ENCODE measurements at places on chromosomes 16 and 17.

DNA sequence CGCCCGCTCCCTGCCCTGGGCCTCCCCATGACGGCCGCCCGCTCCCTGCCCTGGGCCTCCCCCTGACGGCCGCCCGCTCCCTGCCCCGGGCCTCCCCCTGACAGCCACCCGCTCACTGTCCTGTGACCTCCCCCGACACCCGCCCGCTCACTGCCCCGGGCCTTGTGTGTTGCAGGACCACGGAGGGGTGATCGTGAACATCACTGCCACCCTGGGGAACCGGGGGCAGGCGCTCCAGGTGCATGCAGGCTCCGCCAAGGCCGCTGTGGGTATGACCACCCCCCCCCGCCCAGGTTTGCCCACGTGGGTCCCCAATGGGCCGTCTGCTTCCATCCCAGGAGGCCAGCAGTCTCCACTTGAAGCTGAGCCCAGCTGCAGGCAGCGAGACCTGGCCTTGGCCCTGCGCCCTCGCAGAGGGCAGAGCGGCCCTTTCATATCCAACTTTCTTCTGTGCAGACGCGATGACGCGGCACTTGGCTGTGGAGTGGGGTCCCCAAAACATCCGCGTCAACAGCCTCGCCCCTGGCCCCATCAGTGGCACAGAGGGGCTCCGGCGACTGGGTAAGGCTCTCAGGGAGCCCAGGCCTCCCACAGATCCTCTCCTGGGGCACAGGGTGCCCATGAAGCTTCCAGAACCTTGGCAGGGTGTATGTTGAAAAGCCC lies 9.0 kb downstream of the DECR2 start:
- DNase-seq, result no peak

DNA sequence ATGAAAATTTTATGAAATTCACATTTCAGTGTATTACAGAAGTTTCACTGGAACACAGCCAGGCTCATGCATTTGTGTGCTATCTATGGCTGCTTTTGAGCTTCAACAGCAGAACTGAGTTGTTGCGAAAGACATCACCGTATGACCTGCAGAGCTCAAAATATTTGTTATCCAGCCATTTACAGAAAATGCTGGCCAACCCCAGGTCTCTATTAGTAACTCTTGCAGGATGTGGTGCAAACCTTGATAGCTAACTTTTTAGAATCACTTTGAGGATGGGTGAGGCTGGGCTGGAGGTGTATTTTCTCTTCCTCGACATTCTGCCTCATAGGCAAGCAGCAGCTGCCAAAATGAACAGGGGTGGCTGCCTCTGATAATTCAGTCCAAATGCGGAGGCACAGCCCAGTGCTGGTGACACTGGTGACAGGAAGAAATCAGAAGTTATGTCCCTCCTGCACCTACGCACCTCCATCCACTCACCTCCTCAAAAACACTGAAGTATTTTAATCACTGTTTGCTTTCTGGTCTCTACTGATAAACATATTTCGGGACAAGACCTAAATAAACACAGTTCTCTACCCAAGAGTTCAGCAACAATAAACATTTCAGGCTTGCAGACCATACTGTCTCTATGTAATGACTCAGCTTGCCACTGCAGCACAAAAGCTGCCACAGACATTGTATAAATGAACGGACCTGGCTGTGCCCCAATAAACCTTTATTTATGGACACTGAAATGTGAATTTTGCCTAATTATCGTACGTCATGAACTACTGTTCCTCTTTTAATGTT lies 28.5 kb downstream of the ARHGAP17 start:
- DNase-seq, result no peak

GRCh38 chr17:70483624-70484023 lies 314.3 kb downstream of the KCNJ2 start:
- no peak for DNase-seq

DNA sequence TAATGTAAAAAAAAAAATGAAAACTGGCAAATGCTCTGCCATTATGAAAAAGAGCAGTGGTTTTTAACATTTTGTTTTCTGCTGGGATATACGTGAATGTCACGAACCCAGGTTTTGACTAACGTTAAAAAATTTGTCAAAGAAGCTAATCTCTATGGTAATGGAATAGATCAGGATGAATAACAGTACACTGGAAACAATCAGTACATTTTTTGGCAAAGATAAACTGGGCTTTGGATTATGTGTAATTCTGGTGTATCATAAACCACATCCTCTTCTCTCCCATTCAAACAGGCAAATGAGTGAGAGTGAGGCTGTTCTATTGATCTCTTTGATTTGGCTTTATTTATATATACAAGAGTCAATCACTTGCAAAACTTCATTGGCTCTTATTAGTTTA lies 207.0 kb upstream of the IRX3 start:
- DNase-seq, result no peak

- no peak for DNase-seq
Observed at GRCh38 chr17:20074001-20074400, 64.8 kb downstream of the SPECC1 start.

DNA sequence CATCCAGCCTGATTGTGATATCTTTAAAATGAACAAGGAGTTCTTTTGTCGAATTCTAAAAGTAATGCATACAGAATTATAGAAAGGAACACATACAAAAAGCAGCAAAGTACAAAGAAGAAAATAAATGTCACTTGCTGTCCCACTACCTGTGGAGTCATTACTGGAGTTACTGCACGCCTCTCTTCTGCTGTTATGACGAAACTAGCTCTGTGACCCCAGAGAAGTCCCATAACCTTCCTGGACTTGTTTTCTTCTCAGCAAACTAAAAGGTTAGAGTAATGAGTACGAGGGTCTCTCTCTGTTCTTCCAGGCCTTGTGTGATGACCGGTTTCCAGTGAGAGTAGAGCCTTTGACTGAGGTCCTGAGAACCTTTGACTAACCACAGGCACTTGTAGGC lies 26.9 kb downstream of the BANP start:
- DNase-seq, result no peak

- no peak for DNase-seq
Observed at GRCh38 chr16:73113336-73113735, 65.4 kb upstream of the ZFHX3 start.

GRCh38 chr16:22206842-22207714 lies 1.0 kb downstream of the EEF2K start:
- DNase-seq, result peak; percentile 32

DNA sequence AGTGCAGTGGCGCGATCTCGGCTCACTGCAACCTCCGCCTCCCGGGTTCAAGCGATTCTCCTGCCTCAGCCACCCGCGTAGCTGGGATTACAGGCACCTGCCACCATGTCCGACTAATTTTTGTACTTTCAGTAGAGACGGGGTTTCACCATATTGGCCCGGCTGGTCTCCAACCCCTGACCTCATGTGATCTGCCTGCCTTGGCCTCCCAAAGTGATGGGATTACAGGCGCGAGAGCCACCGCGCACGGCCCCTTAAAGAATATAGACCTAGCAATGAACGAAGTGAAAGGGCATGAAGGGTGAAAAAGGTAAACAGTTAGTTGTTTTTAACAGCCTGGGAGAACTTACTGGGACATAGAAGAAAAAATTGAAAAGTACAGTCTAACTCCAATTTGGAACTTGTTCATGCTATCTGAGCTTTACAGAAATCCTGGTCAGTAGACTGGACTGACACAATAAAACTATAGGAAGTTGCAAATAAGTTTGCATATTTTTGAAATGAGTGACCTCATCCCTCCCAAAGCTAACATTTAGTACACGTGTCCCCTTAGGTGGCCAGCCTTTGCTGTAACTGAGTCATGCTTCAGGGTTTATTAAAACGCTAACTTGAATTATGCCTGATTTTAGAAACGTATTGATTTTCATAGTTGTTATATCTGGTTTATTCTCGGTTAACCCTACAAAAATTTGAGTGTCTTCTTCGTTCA lies 1.8 kb downstream of the COG1 start:
- no peak for DNase-seq

DNA sequence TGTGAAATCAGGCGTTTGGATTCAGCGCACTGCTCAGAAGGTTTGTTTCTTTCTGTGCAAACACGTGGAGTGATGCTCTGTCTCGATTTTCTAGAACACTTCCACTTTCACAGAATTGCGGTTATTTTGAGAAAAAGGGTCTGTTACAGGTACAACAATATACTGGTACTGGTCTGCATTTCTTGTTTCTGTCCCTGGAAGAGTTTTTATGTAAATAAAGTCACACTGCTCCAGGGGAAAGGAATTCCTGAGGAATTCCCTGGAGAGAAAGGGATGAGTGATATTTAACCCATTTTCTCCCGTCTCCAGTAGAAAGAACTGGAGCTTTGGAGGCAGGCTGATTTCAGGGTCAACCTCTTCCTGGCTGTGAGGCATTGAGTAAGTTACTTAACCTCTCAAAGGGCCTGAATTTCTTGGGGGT lies 16.2 kb upstream of the RMI2 start:
- DNase-seq, result no peak

DNA sequence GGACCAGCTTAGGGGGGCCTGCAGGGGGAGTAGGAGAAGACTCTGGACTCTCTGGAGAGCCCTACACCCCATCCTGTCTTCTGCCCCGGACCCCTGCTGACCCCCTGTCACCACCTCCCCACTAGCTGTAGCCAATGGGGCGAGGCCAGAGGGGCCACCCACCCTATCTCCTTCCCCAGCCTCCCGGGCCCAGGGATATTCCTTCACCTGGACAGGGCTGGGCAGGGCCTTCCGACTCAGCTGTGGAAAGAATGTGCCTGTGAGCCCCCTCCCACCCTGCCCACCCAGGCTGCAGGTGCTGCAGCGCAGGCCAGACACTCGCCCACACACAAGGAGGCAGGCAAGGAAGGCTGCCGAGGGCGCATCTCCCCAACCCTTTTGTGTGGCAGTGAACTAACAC lies 23.0 kb downstream of the TSPOAP1 start:
- DNase-seq, result no peak

DNA sequence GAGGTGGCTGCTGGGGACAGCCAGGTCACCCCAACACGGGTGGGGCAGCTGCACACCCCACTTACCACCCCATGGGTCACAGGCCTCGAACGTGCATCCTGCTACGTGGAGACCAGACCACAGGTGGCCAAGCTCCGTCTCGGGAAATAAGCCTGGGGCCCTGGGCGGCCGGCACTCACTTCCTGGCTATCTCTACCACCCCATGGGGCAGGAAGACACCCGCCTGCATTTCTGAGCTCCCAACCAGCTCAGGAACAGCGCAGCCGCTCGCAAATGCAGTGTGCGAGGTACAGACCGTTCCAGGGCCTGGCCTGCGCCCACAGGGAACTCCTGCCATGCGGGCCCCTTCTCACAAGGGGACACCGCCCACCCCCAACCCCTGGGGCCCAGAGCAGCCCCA lies 4.9 kb upstream of the GNG13 start:
- no peak for DNase-seq

DNA sequence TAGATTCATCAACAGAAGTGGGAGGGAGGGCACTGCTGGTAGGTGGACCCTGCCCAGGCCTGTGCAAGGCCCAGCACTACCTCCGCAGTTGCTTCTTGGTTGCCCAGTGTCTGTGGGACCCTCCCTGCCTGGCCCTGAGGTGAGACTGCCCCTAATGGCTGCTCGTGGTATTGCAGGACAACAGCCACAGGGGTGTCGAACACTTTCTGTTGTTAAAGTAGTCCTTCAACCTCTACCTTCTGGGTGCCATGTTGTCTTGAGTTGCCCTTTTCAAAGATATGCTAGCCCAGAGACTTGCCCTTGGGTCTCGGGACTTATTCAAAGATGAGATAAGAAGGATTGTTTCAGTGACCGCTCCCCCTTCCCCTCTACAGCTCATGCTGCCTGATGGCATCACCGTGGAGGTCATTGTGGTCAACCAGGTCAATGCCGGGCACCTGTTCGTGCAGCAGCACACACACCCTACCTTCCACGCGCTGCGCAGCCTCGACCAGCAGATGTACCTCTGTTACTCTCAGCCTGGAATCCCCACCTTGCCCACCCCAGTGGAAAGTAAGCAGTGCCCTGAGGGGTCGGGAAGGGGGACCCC lies 29.1 kb downstream of the AKAP1 start:
- no peak for DNase-seq

DNA sequence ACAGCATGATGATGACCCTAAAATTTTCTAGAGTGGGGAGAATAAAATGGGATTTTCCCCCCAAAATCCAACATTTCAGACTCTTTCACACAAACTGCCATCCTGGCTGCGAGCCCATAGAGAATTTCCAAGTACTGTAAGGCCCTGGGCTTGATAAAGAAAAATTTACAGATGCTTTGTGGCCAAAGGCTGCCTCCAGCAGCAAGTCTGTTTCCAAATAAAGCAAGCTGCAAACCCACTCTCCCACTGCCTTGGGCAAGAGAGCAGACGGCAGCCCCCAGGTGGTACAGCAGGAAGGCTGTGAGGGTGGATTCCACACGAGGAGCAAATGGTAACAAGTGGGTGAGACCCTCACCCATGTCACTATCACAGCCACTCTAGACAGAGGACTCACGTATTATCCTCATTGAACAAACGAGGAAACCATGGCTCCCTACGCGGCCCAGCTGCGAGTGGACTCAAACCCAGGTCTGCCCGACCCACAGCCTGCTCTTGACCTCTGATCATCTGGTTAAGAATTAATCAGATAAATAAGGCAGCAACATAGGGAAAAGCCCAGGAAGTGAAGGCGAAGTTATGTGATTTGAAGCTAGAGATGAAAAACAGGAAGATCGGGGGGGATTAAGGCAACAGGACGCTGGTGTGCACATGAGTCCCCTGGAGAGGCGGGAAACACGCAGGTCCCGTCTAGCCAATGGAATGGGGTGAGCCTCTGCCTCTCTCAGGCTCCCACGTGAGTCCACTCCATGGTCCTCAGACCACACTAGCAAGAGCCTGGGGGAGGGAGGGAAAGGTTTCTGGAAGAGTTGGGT lies 37.4 kb downstream of the AXIN2 start:
- DNase-seq, result no peak

DNA sequence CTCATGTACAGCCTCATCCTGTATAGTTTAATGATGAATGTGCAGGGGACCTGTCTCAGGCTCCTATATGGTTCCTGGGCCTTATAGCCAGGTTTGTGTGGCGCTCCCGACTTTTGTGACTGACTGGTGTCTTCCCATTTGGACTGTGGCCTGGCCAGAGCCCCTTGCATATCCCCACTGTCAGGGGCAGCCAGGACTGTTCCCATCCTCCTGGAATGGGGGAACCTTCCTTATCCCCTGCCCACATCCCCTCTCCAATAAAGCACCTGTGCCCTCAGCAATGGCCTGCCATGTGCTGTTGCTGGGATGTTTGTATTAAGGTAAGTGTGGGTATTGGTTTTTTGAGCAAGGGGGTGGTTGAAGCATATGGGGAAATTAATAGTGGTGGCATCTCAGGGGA lies 2.6 kb downstream of the B3GNT9 start:
- no peak for DNase-seq

DNA sequence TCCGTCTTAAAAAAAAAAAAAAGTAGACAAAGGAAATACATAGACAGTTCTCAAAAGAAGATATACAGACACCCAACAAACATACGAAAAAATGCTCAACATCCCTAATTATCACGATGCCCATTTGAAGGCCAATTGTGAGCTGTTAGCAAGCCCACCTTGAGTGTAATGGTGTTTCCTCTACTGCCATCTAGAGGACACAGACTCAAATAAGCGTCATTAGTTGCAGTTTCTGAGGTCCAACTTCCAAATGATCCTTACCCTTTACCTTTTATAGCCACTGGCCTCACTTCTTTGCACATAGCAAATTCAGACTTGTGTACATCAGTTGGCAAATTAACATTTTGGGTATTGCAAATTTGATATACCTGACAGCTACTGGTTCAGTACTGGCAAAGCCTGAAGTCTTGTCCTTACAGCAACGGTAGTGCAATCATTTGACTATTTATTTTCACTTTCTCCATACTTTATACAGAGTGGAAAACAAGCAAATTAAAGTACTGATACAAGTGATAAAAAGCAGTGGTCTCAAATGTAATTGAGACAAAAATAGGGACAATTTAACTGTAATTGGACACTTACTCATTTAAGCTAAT lies 536.3 kb upstream of the EEF2KMT start:
- no peak for DNase-seq

GRCh38 chr17:64950871-64951270 lies 31.6 kb upstream of the LRRC37A3 start:
- no peak for DNase-seq
